ENCODE measurements at places on chromosomes 4 and X.

DNA sequence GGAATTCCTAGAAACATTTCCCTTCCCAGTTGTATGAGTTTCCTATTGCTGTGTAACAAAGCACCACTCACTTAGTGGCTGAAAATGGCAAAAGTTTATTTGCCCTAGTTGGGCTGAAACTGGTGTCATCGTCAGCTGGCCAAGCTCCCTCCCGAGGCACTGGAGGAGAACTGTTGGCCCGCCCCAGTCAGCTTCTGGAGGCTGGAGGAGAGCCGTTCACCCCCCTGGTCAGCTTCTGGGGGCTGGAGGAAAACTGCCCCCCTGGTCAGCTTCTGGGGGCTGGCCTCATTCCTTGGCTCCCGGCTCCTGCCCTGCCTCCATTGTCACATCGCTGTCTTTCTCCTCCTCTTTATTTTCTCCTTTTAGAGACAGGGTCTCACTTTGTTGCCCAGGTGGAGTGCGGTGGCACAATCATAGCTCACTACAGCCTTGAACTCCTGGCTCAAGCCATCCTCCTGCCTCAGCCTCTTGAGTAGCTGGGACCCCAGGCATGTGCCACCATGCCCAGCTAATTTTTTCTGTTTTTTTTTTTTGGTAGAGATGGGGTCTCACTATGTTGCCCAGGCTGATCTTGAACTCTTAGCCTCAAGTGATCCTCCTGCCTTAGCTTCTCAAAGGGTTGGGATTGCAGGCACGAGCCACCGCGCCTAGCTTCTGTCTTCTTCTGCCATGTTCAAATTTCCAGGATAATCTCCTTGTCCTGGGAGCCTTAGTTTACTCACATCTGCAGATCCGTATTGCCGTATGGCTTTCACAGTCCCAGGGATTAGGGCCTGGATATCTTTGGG lies 3.2 kb downstream of the RGS12 start:
- DNase-seq: peak; percentile 41

GRCh38 chr4:55079451-55080173 lies 45.8 kb downstream of the KDR start:
- DNase-seq: no peak

- no peak for DNase-seq
These were observed 10.0 kb upstream of the RHOXF2B start for GRCh38 chrX:120087289-120088017.

DNA sequence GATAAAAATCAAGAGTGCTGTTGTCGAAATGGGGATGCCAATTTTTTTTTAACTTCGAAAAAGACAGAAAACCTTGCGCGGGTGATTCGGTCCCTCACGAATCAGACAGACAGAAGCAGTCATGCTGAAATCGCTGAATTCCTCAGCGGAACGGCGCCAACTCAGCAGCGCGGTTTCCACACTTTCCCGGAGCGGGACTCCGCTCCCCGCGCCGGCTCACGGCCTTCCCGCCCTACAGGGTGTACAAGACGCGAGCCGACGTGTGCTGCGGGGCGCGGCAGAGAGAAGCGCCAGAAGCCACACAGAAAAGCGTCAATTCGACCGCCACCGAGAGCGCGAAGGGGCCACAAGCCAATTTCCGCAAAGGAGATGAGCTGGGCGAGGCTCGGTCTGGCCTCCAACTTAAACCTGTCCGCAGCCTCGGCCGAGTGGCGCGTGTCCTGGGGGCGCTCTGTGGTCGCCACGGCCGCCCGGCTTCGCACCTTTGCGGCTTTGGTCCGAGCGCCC lies 1.3 kb downstream of the NEXMIF start:
- no peak for DNase-seq

DNA sequence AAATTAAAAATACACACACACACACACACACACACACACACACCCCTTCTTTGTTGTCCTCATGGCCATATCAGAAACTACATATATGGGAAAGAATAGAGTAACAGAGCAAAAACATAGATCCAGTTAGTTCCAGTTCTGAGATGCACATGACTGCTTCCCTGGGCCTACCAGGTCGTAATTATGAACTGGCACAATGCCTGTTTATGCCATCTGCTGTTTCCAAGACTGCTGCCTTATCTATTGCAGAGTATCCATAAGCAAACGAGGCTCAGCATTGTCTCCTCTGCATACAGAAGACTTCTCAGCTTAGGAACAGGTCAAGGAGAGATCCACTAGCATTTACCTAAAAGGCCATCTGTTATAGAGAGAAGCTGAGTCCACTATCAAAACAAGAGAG lies 789.0 kb downstream of the TECRL start:
- no peak for DNase-seq

DNA sequence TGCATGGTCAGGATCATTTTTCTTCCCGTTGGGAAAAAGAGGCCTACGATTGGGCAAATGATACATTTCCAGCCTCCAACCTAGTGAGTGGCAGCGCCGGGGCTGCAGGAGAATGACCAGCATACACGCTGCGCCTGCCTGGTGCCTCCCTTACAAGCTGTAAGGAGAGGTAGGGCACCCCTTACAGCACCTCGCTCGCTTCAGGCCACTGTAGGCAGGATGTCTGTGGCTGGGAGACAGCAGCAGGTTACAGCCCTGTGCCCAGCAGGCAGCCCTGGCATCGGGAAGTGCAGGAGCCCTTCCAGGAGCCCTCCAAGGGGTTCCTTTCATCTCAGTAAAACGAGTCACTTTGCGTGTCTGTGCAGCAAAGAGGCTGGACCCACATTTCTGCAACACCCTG lies 88.4 kb downstream of the EVC start:
- DNase-seq: no peak

- DNase-seq: no peak
These were observed 56.0 kb upstream of the BCLAF3 start for GRCh38 chrX:20046864-20047263.

DNA sequence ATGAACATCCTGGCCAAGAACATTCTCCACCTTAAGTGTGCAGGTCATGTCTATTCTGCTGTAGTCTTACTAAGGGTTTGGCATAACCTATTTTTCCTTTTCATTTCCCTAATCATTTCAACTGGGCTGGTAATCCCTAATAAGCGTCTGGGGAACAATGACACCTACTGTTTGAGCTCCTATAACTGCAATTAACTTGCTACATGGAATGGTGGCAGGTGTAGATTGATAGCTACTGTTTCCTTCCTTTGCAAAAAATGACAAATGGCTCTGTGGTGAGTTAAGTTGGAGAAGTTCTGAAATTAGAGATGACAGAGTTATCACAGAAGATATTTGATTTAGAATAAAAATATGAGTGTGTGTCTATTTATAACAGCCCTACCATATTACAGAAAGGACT lies 104.5 kb upstream of the NAP1L5 start:
- DNase-seq: no peak

- DNase-seq: no peak
These were observed 43.1 kb downstream of the RAPGEF2 start for GRCh38 chr4:159145992-159146330.

DNA sequence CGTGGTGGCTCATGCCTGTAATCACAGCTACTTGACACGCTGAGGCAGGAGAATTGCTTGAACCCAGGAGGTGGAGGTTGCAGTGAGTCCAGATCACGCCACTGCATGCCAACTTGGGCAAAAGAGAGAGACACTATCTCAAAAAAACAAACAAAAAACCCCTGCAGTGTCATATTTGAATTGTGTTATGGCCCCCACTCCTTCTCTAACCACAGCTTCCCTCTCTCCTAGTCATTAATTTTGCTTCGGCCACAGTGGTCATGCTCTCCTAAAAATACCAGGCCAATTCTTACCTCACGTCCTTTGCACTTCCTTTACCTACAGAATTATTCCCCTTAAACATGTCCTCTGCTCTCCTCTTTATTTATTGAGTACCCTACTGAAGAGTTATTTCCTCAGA lies 206.1 kb downstream of the PPP3CA start:
- no peak for DNase-seq

GRCh38 chr4:61489927-61490326 lies 289.8 kb downstream of the ADGRL3 start:
- DNase-seq: no peak

DNA sequence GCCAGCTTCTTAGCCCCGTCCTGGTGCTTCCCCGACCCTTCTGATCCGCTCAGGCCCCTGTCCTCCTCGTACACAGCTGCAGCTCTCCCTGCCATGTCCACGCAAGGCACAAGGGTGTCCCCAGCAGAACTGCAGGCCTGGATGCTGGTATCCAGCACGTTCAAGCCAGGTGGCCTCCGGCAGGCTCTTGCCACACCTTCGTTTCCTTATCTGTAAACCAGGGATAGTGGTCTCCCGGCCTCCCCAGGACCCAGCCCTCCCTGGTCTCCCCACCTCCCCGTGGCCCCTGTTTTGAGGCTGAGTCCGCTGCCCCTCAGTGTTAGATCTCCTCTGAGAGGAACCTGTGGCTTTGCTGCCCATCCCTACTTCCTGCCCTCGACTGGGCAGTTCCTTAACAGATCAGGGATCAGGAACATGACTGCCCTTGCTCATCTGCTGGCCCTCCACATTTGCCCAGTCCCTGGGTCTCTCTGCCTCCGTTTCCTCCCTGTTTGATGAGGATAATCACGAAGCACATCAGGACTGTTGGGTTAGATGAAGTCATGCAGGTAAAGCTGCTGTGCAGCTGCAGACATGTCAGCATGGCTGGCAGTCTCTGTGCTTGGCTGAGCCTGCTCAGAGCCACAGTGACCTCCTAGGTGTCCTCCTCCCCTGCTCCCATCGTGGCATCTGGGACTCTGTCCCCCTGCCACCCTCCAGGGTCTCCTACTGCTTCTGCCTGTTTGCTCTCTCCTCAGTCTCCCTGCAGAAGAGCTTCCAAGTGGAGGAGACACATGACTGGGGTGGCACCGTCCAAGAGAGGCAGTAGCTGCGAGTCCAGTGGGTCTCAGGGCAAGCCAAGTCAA lies 32.9 kb downstream of the PIGG start:
- no peak for DNase-seq

GRCh38 chr4:188869581-188869980 lies 730.3 kb downstream of the TRIML1 start:
- DNase-seq: no peak

GRCh38 chr4:62133977-62134376 lies 933.9 kb downstream of the ADGRL3 start:
- DNase-seq: no peak

GRCh38 chr4:21664355-21664754 lies 284.2 kb downstream of the KCNIP4 start:
- no peak for DNase-seq

DNA sequence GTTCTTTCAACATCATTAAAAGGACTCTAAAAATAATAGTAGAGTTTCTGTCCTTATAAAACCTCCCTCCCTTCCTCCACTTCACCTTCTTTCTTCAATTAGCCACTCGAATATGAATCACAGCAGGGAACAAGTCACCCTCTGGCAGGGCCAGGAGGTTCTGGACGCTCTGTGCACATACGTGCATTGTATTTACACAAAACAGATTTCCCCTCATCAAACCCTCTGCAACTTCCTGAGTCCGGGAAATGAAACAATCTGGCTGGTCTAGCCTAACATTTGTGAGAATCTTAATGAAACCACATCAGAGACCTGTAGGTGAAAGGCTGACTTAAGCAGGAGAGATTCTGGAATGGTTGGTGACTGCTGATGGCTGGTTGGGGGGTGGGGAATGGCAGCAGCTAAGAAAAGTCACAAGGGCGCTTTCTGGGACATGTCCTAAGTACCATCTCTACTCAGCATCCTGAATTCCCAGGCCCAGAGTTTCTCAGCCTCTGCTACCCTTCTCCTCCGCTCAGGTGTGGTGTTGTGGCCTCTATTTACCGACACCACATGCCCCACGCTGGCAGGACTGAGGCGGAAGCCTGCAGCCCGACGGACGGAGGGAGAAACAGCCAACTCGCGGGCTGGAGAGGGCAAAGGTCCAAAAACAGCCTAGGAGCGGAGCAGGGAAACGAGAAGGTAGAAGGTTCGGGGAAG lies 1.0 kb downstream of the ZDHHC9 start:
- no peak for DNase-seq

- DNase-seq: no peak
These were observed 1.9 kb downstream of the POU4F2 start for GRCh38 chr4:146640465-146641061.

DNA sequence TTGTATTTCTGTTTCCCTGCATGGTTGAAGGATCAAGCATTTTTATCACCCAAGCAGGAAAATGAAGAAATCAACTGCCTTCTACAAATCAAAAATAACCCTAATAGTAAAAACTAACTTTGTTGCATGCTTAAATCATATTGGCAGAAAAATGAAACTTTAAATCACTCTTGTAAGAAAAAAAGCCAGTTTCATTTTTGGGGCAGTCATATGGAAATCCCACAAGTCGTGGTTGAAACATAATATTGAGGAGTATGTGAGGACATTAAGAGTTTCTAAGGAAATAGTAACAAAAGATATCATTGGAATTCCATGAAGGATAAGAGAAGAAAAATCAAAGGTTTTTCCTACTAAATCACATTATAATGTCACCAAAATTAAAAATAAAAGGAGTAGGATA lies 8.4 kb downstream of the TEC start:
- no peak for DNase-seq

DNA sequence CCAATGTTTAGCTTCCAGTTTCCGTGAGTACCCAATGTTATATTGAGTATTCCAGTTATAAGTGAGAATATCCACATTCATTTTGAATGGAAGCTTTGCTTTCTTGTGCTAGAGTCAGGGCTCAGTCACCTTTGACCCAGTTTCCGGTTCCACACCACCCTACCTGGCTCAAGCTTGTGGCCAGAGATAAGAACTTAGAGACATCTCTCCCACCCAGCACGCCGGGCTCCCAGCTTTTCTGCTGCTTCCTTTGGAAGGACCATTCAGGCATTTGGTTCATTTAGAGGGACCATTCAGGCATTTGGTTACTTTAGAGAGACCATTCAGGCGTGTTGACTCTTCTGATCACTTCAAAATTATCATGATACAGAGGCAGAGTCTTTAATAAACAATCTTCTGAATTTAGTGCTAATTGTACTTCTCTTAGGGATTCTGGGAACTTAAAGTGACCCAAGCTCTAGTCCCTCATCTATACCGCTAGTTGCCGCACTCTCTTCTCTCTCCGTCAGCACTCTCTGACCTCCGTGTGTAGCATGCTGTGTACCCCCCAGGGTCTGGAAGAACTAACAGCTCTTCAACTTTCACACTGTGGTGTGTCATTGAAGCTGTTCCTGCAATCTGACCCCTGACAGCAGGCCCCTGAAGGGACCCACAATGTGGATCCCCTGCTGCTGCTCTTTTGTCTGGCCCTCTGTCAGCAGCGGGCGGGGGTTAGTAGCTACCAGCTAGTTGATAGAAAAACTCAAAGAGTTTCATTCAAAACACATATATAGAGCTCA lies 943.1 kb downstream of the ARAP2 start:
- no peak for DNase-seq

GRCh38 chr4:68038272-68038671 lies 75.0 kb upstream of the TMPRSS11A start:
- DNase-seq: no peak
